ENCODE measurements at places on chromosomes 5 and 9. TPM values are rescaled to one million over a fixed set of nuclear protein-coding genes. Genes with fewer than 3 reads are reported as not detected.

- DNase-seq, result no peak
Measured at GRCh38 chr5:18544421-18544820, 910.2 kb downstream of the TAF11L14 start.

- no peak for DNase-seq
Measured at GRCh38 chr5:2196416-2196815, 313.7 kb upstream of the IRX4 start.

DNA sequence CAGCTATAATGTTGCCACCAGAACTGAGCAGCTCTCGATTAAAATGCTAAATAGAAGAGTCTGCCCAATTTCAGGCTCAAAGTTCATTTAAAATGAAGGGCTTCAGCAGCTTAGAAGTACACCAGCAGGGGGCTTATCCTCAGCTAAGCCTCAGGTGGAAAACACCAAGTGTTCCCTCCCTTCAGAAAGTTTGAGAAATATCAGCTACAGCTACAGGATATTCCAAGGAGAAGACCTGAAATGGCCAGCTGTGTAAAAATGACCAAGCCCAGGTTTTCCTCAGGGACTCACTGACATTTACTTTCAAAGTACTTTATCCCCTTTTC is 395.4 kb downstream of the DTWD2 start:
- no peak for DNase-seq

GRCh38 chr5:161086461-161086860 is 234.4 kb upstream of the ATP10B start:
- DNase-seq, result peak; percentile 71

DNA sequence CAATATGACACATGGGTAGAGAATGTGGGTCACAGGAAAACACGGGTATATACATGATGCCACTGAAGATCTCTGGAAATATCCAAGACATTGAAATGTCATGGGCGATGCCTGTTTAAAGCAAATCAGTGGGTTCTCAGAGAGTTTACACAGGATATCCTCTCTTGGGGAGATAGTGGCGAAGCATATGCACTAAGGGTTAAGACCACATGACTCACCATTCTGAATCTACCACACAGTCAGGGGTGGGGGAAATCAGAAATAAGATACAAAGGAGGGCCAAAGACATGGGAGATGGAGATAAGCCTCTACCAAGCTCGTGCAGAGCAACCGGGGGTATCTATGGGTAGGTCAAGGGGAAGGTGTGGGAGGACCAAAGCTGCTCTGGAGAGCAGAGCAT is 58.8 kb downstream of the SH3PXD2B start:
- peak; percentile 34 for DNase-seq

- no peak for DNase-seq
Measured at GRCh38 chr9:20012232-20012631, 223.4 kb upstream of the SLC24A2 start.

DNA sequence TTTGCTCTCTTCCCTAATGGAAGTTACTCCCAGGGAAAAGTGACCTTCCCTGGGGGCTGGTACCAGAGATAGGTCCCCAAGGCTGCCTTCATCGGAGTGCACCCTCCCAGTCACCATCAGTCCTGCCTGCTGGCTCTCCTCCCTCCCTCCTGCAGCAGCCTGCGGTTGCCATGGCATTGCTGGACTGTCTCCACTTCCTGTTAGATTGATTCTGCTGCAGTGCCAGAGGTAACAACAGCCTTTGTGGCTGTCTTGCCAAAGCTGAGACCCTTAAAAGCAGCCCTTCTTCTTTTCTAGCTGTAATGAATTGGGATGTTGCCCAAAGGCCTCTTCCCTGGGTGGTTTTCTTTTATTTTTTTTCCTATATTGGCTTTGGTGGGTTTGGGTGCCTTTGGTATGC is 78.1 kb upstream of the PRLR start:
- DNase-seq, result no peak

DNA sequence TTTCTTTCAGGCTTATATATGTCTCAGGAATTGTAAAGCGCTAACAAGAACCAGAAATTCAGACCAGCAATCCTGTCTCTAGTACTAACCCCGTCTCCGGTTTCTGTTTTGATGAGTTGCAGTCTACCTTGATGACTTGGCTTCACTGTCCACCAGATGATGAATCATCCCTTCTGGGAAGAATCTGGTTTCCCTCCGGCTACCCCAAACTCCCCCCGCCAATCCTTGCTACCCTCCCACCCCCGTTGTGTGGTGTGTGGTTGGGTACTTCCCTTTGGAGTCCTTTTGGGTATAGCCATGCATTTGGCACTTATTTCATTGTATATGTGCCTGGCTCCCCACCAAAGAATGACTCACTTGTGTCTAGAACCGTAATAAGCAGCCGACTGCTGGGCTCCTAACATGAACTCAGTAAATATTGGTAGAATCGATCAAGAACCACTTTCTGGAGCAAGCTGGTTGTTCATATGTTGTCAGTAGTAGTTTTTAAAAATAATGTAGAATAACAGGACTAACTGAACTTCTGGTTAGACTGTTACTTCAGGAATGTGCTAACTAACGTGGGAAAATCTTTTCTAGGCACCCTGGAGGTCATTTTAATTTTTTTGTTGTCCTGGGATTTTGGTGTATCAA is 8.3 kb upstream of the TGFBI start:
- DNase-seq, result peak; percentile 99

GRCh38 chr9:94212531-94212930 is 46.6 kb upstream of the ZNF169 start:
- no peak for DNase-seq

DNA sequence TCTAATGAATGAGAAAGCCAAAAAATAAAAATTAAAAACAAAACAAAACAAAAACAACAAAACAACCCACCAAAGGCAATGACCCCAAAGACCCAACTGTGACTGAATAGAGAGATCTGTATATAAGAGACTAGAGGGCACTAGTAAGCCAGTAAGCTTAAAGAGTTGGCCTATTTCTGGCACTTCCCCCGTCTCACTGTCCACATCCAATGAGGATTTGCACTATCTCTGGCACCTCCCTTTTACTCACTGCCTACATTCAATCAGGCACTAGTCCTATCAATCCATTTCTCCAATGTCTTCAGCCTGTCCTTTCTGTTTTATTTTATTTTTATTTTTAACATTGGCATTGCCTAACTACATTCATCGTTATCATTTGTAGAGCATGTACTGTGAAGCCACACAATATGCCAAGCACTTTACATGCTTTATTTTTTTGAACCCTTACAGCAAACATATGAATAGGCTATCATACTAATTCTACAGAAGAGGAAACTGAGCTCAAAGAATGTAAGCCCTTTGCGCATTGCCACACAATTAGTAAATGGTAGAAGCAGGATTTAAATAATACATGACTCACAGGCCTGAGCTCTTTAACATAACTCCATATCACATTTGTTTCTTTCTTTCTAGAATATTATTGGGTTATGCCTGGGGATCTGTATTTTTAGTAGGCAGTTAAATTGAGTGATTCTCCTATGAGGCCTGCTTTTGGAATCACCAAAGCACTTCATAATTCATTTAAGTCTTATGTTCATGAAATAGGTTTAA is 70.0 kb downstream of the C6 start:
- no peak for DNase-seq

DNA sequence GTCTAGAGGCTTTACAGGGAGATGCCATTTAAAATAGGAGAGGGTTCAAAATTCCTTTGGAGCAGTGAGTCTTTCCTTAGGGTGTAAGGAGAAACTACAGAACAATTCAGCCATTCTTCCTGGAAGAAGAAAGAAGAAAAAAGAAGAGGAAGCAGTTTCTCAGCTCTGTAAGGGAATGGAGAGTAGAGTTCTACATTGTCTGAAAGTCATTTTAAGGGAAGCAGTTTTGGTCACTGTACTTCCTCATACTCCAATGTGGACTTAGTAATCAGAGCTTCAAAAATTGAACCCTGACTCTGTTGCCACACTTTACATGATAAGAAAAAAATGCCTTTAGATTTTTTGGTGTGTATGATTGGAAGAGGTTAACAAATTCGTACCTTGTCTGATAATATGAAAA is 122.4 kb downstream of the LRRC70 start:
- no peak for DNase-seq

GRCh38 chr9:84404095-84404686 is 63.6 kb upstream of the SLC28A3 start:
- DNase-seq, result no peak

DNA sequence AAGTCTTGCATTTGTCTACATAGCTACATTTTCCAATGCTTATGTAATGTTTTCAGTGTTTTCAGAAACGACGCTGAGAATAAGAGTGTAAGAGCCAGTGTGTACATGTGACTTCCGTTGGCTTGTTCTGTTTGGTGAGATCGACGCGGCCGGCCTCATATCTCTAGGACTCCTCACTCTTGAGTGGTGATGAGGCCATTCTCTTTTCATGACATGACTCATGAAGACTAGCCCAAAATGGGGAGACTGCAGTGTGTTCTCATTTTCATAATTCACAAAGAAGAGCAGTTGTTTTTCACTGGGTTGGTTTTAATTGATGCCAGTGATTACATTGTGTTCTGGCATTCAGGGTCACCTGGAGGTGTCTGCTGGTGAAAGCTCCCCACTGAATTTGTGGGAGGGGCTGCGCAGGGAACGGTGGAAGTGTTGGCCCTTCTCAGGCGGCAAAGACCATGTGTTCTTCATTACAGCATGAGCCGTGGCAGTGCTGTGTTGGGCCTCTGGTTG is 131.5 kb upstream of the OTULINL start:
- peak; percentile 92 for DNase-seq

- no peak for DNase-seq
Measured at GRCh38 chr5:72459089-72459661, 48.0 kb downstream of the ZNF366 start.

DNA sequence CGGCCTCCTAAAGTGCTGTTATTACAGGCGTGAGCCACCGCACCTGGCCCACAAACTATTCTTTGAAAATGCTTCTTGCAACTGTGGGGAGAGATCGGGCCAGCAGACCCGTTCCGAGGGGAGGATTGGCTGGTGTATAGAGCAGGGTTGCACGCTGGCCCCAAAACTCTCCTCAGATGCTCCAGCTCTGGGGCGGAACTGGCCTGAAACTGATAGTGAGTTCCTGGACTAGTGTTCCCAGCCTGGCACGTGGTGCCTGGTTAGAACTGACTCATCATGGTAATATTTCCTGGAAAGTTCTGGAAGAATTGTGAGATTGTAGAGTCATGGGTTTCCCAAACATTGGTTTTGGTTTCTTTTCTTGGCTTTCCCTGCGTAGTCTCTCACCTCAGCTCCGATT is 120.5 kb downstream of the FBXL7 start:
- DNase-seq, result peak; percentile 49

GRCh38 chr9:107639426-107639825 is 149.9 kb upstream of the KLF4 start:
- no peak for DNase-seq

GRCh38 chr5:150341331-150341730 is 16.2 kb upstream of the TCOF1 start:
- DNase-seq, result no peak

DNA sequence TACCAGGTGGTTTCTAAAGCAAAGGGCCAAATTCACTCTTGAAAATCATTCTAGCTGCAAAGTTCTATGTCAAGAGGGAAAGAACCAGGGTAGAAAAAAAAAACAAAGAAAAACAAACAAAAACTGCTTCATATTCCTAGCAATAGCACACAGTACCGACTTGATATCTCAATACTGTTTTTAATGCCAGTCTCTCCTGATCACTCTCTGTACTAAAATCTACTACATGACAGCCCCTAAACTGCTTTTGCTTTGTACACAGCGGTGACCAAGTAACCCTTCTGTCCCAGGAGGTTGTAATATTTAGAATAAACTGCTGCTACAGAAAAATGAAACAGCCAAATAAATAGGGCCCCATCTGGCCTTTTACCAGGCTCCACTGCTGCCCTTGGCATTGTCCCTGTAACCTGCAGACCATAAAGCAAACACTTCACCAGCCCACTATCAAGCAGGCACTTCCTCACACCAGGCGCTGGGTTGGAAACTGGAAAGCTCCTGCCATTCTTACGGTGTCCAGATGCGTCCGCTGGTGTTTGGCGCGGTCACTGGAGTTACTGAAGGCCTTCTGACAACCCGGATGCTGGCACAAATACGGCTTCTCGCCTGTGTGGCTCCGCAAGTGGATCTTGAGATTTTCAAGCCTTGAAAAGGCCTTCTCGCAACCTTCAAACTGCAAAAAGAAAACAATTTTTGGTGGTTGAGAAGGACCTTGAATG is 363.2 kb downstream of the GLIS3 start:
- no peak for DNase-seq

GRCh38 chr9:110942522-110942921 is 95.7 kb downstream of the LPAR1 start:
- peak; percentile 56 for DNase-seq

DNA sequence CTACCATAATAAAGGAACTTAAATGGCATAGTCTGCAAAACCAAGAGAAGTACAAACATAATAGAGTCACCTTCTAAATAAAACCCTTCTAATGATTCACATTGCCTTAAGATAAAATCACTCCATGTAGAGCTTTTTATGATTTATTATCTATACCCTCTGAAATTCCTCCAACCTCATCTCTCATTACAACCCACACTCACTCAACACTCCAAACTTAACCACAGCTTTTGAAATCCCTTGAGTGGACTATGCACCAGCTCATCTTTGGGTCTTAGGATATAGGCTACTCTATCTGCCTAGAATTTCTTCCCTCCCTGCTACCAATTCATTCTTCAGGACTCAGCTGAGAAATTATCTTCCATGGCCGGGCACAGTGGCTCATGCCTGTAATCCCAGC is 122.5 kb downstream of the CETN3 start:
- DNase-seq, result no peak

DNA sequence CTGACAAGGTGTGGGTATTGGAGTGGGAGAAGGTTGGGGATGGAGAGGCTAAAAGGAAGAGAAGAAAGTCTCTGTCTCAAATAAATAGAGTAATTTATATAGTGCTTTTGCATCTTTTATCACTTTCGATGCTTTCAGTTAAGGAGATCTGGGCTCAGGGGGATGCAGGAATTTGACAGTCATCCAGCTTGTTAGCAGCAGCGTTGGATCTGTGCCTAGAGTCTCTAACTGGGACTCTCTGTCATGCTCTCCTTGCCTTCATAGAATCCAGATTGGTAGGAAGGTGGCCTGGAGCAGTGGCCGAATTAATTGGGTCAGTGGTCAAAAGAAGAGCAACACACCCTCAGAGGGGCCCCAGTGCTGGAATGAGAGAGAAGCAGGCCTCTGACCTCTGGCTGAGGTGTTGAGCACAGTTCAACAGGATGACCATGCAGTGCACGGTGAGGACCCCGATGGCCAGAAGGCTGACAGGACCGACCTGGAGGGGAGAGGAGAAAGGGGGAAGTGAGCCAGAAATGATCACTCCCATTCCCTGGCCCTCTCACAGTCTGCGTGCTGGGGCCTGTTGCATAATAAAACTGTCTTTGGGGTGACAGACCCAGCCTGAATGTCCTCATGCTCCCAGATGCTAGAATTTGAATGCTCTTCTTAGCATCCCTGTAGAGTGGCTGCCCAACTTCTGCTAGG is 7.6 kb downstream of the SLC36A3 start:
- no peak for DNase-seq

The ANKRD34B gene
- total RNA-seq, result not detected

The CNTRL gene
- total RNA-seq, result 6.5 TPM

The SLCO4C1 gene
- under 0.01 TPM for total RNA-seq

The CD14 gene
- total RNA-seq, result 0.97 TPM

The PCDHA9 gene
- total RNA-seq, result under 0.01 TPM

The SUSD3 gene
- total RNA-seq, result 3.2 TPM

The C9orf152 gene
- not detected for total RNA-seq

The CENPK gene
- 18.0 TPM for total RNA-seq

The SPATA31E1 gene
- not detected for total RNA-seq

The IL13 gene
- not detected for total RNA-seq

All from fibroblast of villous mesenchyme (primary cell).